ELR (cell line): ENCODE measurements at places on chromosomes 12 and 14.
A peak's percentile ranks its signal among the peaks of the same experiment; 100 is the strongest.

DNA sequence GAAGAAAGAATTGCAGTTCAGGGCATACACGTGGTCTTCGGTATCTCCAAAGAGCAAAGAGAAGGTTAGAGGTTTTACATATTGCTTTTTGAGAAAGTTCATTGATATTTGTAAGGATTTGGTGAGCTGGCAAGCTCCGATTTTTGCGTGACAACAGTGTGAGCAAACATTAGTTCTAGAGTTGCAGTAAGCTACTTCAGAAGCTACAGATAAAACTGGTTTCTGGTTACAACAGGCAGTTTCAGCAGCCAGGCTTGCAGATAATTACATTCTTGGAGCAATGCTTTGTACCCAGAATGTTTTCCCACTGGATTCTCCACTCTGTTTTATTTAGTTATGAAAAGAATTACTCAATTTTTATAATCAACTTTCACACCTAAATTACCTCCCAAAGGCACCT is 28.2 kb downstream of the KLRK1 start:
- no peak for DNase-seq

DNA sequence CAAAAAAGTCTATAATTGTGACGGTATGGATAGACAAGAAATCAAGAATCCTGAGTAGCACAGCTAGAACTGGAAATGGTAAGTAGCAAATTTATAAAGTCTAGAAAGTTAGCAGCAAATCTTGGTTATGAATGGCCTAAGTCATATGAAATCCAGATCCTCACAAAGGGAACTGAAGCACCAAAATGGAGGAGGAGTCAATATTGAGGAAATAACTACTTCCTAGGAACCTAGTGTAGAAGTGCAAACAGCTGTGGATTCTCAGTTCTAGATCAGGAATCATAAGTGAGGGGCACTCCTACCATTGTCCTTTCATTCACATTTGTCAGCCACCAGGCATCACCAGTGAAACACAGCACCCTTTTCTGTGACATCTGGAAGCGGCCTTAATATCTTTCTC is 202.2 kb upstream of the DCN start:
- DNase-seq, result no peak

DNA sequence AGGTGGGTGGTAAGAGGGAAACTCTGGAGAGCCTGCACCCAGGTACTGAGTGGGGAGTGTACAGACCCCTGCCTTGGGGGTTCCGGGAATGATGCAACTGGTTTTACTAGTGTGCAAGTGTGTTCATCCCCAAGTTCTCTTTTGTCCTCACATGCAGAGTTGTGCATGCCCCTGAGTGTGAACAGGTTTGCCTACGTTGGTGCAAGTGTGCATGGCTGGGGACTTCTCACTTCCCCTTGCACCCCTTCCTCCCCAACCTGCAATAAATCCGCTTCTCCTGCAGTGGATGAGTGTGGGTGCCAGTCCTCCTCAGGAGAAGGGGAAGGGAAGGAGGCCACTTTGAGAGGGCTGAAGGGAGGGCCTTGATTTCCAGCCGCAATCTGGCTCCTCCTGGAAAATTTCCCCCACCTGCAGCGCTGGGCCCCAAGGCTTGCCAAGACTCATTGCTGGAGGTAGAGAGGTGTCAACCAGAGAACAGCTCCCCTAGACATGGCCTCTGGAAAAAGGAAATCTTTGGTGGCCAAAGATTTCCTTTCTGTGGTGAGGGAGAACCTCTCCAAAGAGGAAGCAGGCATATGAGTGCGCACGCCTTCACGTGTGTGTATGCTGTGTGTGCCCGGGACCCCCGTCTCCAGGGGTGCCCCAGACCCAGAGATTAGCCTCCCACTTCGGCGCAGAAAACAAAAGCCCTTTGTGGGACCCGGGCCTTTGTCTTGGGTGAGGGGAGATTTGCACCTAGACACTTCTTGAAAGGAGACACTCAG is 5.5 kb downstream of the AQP2 start:
- DNase-seq, result no peak

- no peak for DNase-seq
Measured at GRCh38 chr12:73321319-73321718, 1049.1 kb downstream of the TRHDE start.

- DNase-seq, result no peak
Measured at GRCh38 chr12:3622822-3623690, 129.9 kb downstream of the CRACR2A start.

GRCh38 chr14:80787876-80788275 is 153.7 kb downstream of the CEP128 start:
- peak; percentile 10 for DNase-seq

GRCh38 chr12:106955377-106956047 is at the start of gene TMEM263:
Gene TMEM263, plus strand, starts transcription at chr12:106955907. Its CDS starts 11,210 bp downstream, at chr12:106967117.
- DNase-seq, result peak; percentile 96

- DNase-seq, result peak; percentile 40
Measured at GRCh38 chr14:52974406-52974805, 23.6 kb upstream of the FERMT2 start.

GRCh38 chr14:93648440-93649168 is 139.7 kb downstream of the PRIMA1 start:
- DNase-seq, result peak; percentile 36

GRCh38 chr14:61645247-61645646 is 50.1 kb upstream of the HIF1A start:
- DNase-seq, result no peak

DNA sequence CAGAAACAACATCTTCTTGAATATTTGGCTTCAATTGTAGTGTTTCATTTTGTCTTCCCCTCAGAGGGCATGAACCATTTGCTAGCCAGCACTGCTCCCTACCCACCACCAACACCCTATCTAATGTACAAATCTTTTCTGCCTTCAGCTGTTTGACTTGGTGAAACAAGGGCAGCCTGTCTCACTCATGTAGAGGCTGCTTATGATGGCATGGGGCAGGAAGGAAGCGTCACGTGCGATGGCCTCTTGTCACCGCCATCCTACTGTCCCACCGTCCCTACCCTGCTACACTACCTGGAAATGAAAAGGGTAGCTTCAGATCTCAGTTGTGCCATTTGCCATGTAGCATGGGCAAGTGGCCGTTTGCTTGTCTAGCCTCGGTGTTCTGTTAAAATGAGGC is 29.9 kb upstream of the LRTM2 start:
- DNase-seq, result no peak

DNA sequence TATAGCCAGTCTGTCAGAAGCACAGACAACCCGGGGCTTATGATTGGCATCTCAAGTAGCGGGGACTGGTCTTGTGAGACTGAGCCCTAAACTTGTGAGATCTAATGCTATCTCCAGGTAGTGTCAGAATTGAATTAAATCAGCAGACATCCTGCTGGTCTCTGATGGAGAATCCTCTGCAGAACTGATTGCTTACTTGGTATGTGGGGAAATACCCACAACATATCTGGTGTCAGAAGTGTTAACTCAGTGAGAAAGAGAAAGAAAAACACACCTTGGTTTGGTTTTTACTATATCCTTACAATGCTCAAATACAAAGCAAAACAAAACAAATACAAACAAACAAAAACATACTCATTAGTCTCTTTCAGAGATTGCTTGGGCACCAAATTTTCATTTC is 10.0 kb downstream of the SEL1L start:
- DNase-seq, result no peak

GRCh38 chr14:22997676-22998323 is 12.1 kb downstream of the C14orf93 start:
- DNase-seq, result no peak

GRCh38 chr12:126847005-126847629 is 1419.9 kb upstream of the TMEM132C start:
- DNase-seq, result no peak

GRCh38 chr14:104689881-104690711 is 678 bp downstream of the INF2 start:
- DNase-seq, result peak; percentile 70

GRCh38 chr12:3628629-3629028 is 124.3 kb downstream of the CRACR2A start:
- DNase-seq, result peak; percentile 15

DNA sequence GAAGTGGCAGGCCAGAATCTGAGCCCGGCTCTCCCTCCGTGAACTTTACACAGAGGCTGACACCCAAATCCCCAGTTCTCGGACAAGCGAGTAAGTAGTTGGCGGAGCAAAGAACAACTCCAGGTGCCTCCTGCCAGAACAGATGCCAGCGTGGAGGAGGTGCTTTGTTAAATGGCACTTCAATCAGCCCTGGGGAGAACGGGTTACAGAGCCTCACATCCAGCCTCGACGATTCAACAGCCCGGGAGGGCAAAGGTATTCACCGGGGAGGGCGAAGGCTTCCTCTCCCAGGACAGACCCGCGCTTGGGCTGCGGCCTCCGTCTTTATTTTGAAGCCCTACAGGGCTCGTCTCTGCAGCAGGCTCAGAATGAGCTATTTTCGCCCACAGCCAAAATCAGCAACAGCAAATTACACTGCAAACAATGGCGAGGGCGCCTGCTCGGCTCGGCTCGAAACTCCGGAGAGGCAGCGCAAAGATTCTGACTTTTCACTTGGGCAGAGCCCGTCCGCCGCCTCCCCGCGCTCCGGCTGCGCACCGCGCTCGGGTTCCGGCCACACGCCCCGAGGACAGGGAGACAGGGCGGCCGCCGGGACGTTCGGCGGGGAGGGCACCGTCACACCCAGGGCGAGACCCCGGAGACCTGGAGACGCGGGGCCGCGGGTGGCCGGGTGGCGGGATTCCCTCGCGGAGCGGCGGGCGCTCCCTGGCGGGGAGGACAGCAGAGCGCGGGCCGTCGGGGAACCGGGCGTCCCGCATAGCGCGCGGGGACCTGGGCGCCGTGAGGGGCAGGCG is 811 bp downstream of the TMCC3 start:
- peak; percentile 54 for DNase-seq

GRCh38 chr12:93585247-93585646 is 12.8 kb downstream of the SOCS2 start:
- DNase-seq, result no peak

GRCh38 chr14:100824091-100824551 is 1.8 kb upstream of the MEG3 start:
- peak; percentile 45 for DNase-seq

- DNase-seq, result no peak
Measured at GRCh38 chr14:94111276-94112095, 950 bp downstream of the IFI27 start.

DNA sequence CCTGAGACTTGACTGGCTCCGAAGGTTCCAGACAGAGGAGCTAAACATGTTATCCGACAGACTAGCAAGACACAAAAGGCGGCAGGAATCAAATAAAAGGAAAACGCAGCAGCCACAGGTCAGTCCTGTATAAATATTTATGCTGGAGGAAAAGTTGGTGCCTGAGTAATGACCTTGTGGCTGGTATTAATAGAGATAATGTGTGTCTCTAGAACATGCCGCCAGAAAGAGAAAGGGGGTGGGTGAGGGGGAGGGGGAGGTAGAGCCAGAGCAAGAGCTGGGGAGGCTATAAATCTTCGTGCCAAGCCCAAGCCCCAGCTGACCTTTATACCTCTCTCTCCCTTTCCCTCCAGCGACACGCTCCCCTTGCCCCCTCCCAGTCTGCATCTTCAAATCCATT is 590.4 kb downstream of the MED13L start:
- no peak for DNase-seq

- DNase-seq, result no peak
Measured at GRCh38 chr12:65432114-65432513, 153.6 kb downstream of the MSRB3 start.

DNA sequence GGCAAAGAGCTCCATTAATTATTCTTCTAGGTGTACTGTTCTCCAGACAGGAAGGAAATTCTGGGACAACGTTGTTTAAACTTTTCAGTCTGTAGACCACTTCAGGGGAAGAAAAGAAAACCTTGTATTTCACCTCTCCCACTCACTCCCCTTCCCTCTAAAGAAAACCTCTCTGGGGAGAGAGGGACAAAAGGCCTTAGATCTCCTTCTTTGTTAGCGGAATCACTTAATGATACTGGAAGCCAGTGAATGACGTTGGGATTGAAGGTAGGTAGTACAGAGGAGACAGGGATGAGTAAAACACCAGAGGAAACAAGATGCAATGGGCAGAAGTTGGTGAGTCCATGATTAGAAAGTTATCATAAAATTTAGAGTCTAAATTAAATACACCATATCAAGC is 38.7 kb upstream of the SGPP1 start:
- DNase-seq, result no peak

DNA sequence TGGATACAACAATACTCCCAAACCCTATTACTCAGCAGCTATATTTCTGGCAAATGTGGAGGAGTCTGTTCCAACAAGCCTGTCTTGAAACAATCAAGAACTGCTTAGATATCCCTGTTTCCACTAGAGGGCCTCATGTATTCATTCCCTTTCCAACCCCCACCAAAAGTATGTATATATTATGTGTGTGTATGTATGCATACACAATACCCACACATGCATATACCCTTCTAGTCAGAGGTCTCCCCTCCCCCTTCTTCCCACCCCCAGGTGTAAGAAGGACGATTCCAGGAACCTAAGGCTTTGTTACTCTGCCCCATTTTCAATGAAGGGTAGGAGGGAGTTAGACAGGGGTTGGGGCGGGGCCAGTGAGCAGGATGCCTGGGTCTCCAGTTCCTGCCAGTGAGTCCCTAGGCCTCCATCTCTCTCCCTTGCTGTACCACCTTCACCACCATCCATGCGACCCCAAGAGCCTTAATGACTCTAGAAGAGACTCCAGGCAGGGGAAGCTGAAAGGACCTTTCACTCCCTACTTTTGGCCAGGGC is at the start of gene DGKA:
Gene DGKA (plus strand): TSS at position 392 of the 546 bp plus-strand sequence. CDS start 5,342 bp downstream, outside the sequence.
- peak; percentile 86 for DNase-seq

DNA sequence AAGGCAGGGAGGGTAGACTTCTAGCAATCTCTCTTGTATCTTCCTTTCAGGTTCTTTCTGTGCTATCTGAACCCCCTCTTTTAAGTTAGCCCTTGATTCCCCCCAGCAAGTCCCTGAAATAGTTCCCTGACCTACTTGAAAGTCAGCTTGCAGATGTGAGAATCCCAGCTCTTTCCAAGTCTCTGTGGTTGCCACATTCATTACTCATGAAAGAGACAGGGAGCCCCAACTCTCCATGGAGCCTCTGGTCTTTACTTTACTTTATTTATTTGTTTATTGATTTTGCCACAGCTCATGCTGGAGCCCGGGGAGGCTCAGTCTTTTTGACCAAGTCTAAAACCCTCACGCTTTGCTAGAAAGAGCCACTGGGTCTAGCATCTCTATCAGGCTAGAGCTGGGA is 193.6 kb upstream of the FAR2 start:
- DNase-seq, result no peak

- DNase-seq, result no peak
Measured at GRCh38 chr14:88535149-88535548, 19.7 kb downstream of the PTPN21 start.

GRCh38 chr14:70635971-70636595 is 5.6 kb upstream of the TTC9 start:
- peak; percentile 25 for DNase-seq

- no peak for DNase-seq
Measured at GRCh38 chr14:68362846-68363245, 430.0 kb downstream of the ZFP36L1 start.

- no peak for DNase-seq
Measured at GRCh38 chr14:101189266-101189665, 285.7 kb upstream of the RTL1 start.

DNA sequence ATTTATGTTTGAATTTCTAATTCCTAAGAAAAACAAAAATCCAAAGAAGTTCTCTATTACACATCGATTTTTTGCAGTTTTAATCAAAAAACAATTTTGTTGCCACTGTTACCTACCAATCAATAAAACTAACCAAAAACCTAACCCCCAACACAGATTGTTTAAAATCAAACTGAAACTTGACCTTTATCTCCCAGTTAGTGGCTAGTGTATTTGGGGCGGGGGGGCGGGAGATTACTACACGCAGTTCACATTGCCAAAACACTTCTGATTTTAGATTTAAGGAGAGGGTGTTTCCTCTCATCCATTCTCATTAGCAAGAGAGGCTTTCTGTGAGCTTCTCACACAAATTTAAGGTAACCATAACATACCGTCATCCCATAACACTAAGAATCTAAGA is 6.4 kb downstream of the CDC42BPB start:
- DNase-seq, result no peak
